Esophagus muscularis mucosa (tissue), 4 donors: ENCODE measurements at places on chromosomes 1 and 21. TPM values are rescaled to one million over a fixed set of nuclear protein-coding genes. Genes with fewer than 3 reads are reported as not detected.
A peak's percentile ranks its signal among the peaks of the same experiment; 100 is the strongest.

The IVNS1ABP gene
- 37.8 TPM for total RNA-seq

The DNAJC6 gene
- total RNA-seq = 8.3 TPM

The NEK2 gene
- not detected for total RNA-seq

The VAV3 gene
- 2.0 TPM for total RNA-seq

The TRIM45 gene
- 5.4 TPM for total RNA-seq

The CELA3B gene
- total RNA-seq = not detected

The GJA9 gene
- not detected for total RNA-seq

The FTCD gene
- total RNA-seq = 2.5 TPM

The NCAM2 gene
- 7.5 TPM for total RNA-seq

The URB1 gene
- total RNA-seq = 23.2 TPM

The CELA3A gene
- total RNA-seq = not detected

DNA sequence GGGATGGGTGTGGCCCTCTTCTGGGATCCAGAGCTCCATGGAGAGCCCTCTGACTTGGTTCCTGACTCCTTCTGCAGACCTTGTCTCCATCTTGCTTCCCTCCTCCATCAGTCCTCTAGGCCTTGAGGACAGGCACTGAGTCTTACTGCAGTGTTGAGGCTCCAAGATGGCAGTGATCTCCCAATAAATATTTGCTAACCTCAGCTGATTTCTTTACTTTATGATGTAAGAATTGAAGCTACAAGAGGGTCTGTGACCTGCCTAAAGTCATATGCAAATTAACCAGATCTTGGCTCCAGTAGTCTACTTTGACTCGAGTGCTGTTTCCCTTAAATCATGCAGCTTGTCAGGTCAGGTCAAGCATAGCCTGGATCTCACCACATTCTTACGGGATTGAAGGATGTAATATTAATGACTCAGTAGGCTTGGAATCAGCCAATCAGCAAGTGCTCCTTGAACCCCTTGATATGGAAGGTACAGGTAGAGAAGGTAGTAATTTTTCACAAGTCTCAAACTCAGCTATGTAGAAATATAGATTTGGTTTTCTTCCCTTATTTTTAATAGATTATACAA lies 93.0 kb downstream of the CLIC6 start:
- H3K27ac ChIP-seq = no peak overlapping the region
- no peak overlapping the region for H3K4me3 ChIP-seq
- no peaks in the 10 kb centered on the region for H3K27me3 ChIP-seq

DNA sequence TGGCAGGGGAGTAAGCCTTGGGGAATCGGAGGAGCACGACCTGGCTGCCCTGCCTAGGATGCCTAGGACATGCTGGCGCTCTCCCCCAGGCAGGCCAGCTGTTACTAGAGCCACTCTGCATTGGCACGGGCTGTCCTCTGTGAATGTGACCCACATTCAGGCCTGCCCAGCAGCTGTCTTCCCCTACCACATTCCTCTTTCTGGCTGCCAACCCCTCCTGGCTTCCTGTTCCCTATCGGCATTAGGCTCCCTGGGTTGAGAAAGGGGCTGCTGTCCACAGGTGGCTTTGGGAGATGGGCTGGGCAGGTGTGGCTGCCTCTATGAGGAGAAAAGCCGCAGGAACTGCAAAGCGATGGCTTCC lies 2.3 kb upstream of the NFASC start:
- DNase-seq = no peak
- no peaks in the 10 kb centered on the region for H3K36me3 ChIP-seq
- peaks cover 67% of the 10 kb centered on the region for H3K4me1 ChIP-seq
- H3K4me3 ChIP-seq = no peak overlapping the region

- H3K36me3 ChIP-seq = no peaks in the 10 kb centered on the region
- peak overlapping the region; percentile 98 for H3K27ac ChIP-seq
These were observed 10.5 kb downstream of the CDKN2C start for GRCh38 chr1:50980505-50980904.

DNA sequence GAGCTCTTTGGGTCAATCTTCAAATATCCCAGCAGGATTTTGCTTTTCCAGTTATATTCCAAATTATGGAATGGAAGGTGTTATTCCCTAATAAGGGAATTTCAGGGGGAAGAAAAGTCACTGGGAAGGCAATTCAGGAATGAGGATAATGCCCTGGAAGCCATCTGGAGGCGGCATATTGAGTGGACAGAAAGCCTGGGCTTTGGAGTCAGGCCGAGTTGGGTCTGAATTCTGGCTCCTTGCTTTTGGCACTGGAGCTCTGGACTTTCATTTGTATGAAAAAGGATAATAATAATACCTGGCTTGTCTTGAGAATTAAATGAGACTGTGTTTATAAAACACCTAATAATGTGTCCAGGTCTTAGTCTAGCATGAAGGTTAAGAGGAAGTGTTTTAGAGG lies 16.5 kb downstream of the GREM2 start:
- H3K4me1 ChIP-seq = peaks cover 13% of the 10 kb centered on the region
- no peaks in the 10 kb centered on the region for H3K27me3 ChIP-seq
- no peak overlapping the region for H3K4me3 ChIP-seq
- no peak overlapping the region for H3K27ac ChIP-seq
- DNase-seq = no peak
- no peaks in the 10 kb centered on the region for H3K36me3 ChIP-seq

GRCh38 chr1:155003766-155004351 lies 1.3 kb downstream of the ZBTB7B start:
- no peaks in the 10 kb centered on the region for H3K36me3 ChIP-seq
- H3K27ac ChIP-seq = peak overlapping the region; percentile 97

DNA sequence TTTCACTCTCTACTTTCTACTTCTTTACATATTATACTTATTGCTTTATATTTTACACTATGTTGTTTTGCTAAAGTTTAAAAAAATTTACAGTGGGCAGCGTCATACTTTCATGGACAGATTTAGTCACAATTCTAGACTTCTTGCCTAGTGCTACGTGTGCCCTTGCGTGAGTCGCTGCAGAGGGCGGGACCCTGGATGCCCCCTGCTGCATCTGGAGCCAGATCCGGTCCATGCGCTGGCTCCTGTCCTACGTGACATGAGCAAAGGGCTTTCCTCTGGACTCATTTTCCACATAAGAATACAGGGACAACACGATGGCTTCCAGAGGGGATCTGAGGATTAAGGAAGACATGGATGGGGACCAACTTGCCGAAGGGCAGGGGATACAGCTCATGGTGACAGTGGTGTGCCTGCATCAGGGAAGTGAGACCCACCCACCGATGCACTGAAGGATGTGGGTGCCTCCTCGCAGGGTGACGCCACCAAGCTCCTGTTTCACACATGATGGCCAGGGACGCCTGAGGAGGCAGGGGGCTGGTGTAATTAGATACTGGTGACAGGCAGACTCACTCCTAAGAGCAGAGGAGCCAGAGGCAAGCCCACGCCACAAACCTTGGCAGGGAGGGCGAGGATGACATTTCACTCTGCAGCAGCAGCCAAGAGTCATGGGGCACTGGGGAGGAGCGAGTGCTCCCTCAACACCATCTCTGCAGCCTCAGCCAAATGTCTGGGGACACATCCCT lies 86.6 kb downstream of the DMRTB1 start:
- no peaks in the 10 kb centered on the region for H3K27me3 ChIP-seq
- H3K4me1 ChIP-seq = no peaks in the 10 kb centered on the region
- H3K36me3 ChIP-seq = no peaks in the 10 kb centered on the region

DNA sequence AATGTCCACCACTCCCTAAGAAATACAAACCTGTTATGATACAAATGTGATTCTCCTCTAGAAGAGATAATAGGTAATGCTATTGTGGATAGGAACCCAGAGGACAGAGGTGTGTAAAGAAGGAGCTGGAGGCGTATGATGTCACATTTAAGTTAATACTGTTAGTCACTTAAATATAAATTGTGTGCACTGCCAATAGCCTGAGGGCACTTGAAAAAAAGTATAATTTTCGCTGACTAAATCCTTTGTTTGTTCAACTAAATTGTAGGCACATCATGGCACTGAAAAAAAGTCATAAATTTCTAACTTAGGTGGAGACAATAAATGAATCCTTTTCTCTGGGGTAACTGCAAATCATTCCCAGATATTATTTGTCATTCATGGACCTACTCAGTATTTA lies 4.4 kb downstream of the RCSD1 start:
- peaks cover 61% of the 10 kb centered on the region for H3K4me1 ChIP-seq
- no peaks in the 10 kb centered on the region for H3K27me3 ChIP-seq
- no peak overlapping the region for H3K4me3 ChIP-seq
- no peak for DNase-seq
- no peaks in the 10 kb centered on the region for H3K36me3 ChIP-seq
- peak overlapping the region; percentile 52 for H3K27ac ChIP-seq

DNA sequence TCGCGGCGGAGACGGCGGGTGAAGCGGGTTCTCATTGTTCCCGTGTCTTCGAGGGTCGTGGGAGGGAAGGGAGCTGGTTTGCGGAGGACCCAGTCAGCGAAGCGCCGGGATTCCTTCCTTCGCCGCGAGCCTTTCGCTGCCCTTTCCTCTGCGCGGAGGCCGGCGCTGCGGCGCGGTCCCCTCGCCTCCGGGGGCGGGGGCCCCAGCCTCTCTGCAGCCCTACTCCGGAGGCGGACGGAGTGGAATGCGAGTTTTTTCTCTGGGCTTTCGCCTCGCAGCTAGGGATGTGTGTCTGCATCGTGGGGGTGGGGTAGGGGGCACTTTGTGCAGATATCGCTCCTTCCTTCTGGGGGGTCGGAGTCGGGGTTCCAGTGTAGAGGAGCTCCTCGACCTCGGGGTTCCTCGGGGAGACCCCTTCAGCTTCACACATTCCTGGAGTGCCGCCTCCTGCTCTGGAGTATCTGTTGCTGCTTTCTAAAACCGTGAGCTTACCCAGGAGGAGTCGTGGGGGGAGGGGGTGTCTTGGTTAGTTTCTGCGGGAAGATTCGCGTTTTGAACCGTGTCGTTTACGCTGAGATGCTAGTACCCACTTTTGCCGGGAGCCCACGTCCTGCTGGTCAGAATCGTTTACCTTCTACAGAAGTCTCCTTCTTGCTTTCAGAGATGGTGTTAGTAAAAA lies 595 bp downstream of the RNF2 start:
- no peaks in the 10 kb centered on the region for H3K36me3 ChIP-seq
- DNase-seq = no peak
- peak overlapping the region; percentile 93 for H3K27ac ChIP-seq
- peaks cover 26% of the 10 kb centered on the region for H3K4me1 ChIP-seq
- peak overlapping the region; percentile 92 for H3K4me3 ChIP-seq
- no peaks in the 10 kb centered on the region for H3K27me3 ChIP-seq

DNA sequence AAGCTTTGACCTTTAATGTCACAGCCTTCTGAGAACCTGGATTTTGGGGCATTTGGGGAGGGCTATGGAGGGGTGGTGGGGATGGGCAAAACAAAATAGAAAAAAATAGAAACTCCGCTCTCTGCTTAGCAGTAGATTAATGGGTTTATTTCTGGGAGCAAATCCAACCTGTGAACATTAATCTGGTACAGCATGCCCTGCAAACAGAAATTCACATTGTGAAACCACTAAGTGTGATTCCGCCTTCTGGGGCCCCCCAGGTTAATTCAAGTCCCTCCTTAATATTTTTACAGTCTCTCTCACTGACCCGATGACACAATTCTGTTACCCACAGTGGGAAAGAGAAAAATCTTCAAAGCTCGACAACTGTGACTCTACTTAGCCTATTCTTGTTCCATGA lies 76.4 kb downstream of the TIAM1 start:
- DNase-seq = no peak
- H3K27ac ChIP-seq = no peak overlapping the region
- no peaks in the 10 kb centered on the region for H3K4me1 ChIP-seq
- H3K36me3 ChIP-seq = no peaks in the 10 kb centered on the region

- H3K36me3 ChIP-seq = no peaks in the 10 kb centered on the region
- H3K27ac ChIP-seq = no peak overlapping the region
- peaks cover 37% of the 10 kb centered on the region for H3K4me1 ChIP-seq
- H3K27me3 ChIP-seq = peaks cover 77% of the 10 kb centered on the region
These were observed 6.8 kb downstream of the LHX4 start for GRCh38 chr1:180236698-180237509.

DNA sequence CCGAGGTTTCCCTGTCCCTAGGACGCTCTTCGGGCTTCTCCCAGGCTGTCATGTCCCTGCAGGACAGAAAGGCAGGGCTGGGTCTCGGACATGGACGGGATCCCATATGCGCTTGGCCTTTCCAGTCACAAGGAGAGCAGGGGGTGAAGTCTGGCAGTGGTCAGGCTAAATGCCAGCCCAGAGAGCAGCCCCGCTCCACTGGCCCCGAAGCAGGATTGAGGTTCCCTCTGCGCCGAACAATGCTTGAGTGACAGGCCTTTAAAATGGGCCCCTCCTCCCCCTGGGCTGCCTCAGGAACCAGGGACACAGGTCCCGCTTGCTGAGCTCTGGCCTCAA lies 12.7 kb downstream of the DRAXIN start:
- H3K4me1 ChIP-seq = peaks cover 9% of the 10 kb centered on the region
- DNase-seq = no peak
- H3K27ac ChIP-seq = no peak overlapping the region
- peaks cover 15% of the 10 kb centered on the region for H3K27me3 ChIP-seq

GRCh38 chr1:244256086-244256676 lies 195.5 kb downstream of the ADSS2 start:
- no peaks in the 10 kb centered on the region for H3K4me1 ChIP-seq
- no peaks in the 10 kb centered on the region for H3K27me3 ChIP-seq
- no peaks in the 10 kb centered on the region for H3K36me3 ChIP-seq
- no peak overlapping the region for H3K4me3 ChIP-seq
- DNase-seq = no peak

- peaks cover 21% of the 10 kb centered on the region for H3K4me1 ChIP-seq
- no peaks in the 10 kb centered on the region for H3K27me3 ChIP-seq
- no peak overlapping the region for H3K27ac ChIP-seq
These were observed 73.4 kb downstream of the MACF1 start for GRCh38 chr1:39277879-39278278.

GRCh38 chr1:3975903-3976630 lies 76.0 kb upstream of the C1orf174 start:
- no peak overlapping the region for H3K4me3 ChIP-seq
- no peaks in the 10 kb centered on the region for H3K36me3 ChIP-seq
- DNase-seq = no peak
- H3K4me1 ChIP-seq = no peaks in the 10 kb centered on the region
- H3K27ac ChIP-seq = no peak overlapping the region

- no peak overlapping the region for H3K27ac ChIP-seq
- peaks cover 3% of the 10 kb centered on the region for H3K4me1 ChIP-seq
- H3K27me3 ChIP-seq = no peaks in the 10 kb centered on the region
- H3K36me3 ChIP-seq = no peaks in the 10 kb centered on the region
- DNase-seq = no peak
- no peak overlapping the region for H3K4me3 ChIP-seq
These were observed 198.4 kb upstream of the VAMP3 start for GRCh38 chr1:7572654-7573152.

DNA sequence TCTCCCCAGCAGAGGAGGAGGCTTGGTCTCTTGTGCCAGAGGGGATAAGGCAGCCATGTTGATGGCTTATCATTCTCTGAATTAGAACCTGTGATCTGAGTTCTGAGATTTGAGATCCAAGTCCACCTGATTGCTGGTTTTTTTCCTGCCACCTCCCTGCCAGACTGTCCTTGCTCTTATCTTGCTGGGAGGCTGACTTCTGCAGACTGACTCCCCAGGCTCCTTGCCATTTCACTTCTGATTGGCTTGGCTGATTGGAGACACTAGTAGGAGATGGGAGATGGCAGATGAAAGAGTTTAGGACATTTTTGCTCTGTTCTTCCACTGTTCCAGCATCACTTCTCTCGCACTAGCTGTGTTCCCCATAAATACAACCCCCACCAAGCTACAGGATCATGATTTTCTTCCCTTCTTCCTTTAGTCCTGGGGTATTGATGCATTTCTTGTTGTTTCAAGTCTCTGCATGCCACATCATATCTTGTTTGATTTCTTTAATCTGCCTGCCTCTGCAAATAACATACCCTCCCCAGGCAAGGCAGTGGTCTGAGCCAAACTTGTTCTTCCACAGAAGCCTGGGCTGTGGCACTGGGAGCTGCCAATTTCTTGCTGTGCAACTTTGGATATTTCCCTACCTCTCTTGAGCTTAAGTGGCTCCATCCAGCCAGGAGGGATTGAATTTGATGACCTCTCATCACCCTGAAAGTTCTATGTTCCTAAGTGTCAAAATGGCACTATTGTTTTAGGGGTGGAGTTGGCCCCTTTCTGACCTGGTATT lies 963 bp upstream of the CYP4B1 start:
- H3K36me3 ChIP-seq = no peaks in the 10 kb centered on the region
- no peak overlapping the region for H3K4me3 ChIP-seq
- H3K27me3 ChIP-seq = no peaks in the 10 kb centered on the region
- no peak overlapping the region for H3K27ac ChIP-seq
- H3K4me1 ChIP-seq = peaks cover 10% of the 10 kb centered on the region
